Daoy (cell line): ENCODE measurements at places on chromosomes 1 and 21. TPM values are rescaled to one million over a fixed set of nuclear protein-coding genes. Genes with fewer than 3 reads are reported as not detected.

- no peak for DNase-seq
Observed at GRCh38 chr1:107704911-107705310, 260.1 kb downstream of the VAV3 start.

GRCh38 chr1:179805291-179806195, 62.5 kb downstream of the FAM163A start:
- no peak for DNase-seq

The FUBP1 gene
- total RNA-seq, result 96.9 and 104 TPM in 2 replicates

- no peak for DNase-seq
Observed at GRCh38 chr1:28010969-28011368, 51.2 kb downstream of the XKR8 start.

- no peak for DNase-seq
Observed at GRCh38 chr21:42653231-42654061, at the start of gene PDE9A. Gene PDE9A, plus strand, starts transcription at chr21:42653621. Its CDS starts 194 bp downstream, at chr21:42653815.

The TNNI3K gene
- total RNA-seq, result 0.36 TPM in 1 of 2 replicates, not detected in the other

- DNase-seq, result no peak
Observed at GRCh38 chr1:201504799-201505502, 2.0 kb downstream of the CSRP1 start.

- DNase-seq, result peak; percentile 89
Observed at GRCh38 chr1:169427081-169427641, at the start of gene CCDC181. Gene CCDC181, minus strand, starts transcription at chr1:169427474. Its CDS starts 2,547 bp downstream, at chr1:169424927.

DNA sequence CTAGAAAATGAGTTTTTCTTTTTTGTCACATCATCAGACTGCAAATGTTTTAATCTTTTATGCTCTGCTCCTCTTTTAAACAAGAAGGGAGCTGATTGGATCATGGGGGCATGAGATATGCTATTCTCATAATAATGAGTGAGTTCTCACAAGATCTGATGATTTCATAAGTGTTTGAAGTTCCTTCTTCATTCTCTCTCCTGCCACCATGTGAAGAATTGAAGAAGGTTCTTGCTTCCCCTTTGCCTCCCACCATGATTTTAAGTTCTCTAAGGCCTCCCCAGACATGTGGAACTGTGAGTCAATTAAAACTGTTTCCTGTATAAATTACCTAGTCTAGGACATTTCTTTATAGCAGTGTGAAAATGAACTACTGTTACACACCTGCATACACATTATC, 218.2 kb downstream of the NRIP1 start:
- DNase-seq, result no peak
